ENCODE measurements at places on chromosomes 16 and 17.

DNA sequence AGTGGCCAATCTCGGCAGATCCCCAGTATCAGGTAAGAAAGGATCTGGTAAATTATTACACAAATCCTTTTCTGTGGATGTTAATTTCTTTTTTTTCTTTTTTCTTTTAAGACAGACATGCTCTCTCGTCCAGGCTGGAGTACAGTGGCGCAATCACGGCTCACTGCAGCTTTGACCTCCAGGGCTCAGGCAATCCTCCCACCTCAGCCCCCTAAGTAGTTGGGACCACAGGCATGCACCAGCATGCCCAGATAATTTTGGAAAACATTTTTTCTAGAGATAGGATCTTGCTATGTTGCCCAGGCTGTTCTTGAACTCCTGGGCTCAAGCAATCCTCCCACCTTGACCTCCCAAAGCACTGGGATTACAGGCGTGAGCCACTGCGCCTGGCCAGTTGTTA, 54.0 kb downstream of the GAS7 start:
- DNase-seq = no peak

DNA sequence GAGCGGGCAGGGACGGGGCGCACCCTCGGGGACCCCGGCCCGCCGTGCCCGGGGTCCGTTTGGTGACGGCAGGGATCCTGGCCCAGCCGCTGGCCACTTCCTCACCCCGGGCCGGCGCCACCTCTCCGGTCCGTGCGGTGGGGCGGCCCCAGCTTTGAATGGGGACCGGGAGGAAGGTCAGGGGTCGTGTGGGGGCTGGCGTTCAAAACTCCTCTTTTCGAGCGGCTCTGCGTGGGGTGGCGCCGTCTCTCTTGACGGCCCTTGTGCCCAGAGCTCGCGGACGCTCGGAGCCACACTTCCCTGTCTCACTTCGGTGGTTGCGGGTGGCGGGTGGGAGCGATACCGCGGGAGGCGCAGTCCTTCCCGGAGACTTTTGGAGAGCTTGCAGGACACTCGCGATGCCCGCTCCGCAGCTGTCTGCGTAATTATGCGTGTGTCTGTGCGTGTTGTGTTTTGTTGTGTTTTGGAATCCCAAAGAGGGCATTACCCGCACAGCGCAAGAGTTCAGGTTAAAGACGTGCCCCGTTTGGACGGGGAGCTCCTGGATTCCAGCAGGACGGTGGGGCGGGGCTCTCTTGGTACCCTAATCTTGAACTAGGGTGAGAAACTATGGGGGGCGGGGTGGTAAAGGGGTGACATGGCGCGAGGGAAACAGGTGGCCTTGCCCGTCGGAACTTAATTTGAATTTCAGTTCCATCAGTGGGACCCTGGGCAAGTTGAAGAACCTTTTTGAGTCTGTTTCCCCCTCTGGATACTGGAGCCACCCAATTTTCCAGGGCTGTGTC, 637 bp downstream of the PLCG2 start:
- DNase-seq = no peak

- peak; percentile 55 for DNase-seq
Observed at GRCh38 chr17:44176257-44176656, 5.8 kb downstream of the ASB16 start.

DNA sequence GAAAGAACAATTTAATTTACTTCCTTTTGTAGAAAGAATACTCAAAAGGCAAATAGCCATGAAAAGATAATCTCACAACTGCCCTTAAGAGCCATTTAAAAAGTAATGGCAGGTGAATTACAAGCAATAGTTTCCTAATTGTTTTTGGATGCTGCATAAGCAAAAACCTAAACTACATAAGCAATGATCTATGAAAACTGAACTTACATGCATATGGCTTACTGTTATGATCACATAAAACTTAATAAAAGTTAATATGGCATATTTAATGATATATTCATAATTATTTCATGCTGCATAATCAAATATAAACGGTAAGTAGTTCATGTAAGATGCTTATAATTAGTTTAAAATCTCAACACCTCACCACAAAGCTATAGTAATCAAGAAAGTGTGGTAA, 18.6 kb downstream of the BRCA1 start:
- DNase-seq = no peak

DNA sequence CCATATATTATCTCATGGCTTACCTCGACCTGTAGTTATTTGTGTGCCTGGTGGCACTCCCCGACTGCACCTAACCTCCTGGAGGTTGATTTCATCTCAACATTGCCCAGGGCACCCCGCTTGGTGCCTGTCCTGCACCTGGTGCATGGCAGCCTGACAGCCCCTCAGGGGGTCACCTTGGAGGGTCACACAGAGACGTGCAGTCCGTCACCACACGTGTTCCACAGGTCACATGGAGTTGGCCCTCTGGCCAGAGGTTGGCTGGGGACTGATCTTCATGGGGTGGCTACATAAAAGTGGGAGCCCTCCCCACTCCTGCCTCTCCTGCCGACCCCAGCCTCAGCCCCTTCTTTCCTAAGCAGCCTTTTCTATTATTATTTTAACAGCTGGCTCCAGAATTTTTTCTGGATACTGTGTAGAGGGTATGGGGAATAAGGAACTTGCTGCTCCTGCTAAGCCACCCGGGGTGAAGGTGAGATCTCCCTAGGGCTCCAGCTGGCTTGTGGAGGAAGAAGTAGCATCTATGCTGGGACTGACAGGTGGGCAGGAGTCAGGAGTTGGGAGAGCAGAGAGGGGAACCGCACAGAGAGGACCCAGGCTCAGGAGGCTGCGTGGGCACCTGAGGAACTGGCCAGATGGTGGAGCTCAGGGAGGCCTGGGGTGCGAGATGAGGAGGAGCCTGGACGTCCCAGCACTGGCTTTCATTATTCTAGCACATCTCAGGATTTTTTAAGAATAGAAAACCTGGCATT, 12.5 kb upstream of the NKD1 start:
- no peak for DNase-seq

GRCh38 chr16:50814052-50814451, 72.2 kb downstream of the CYLD start:
- DNase-seq = no peak

DNA sequence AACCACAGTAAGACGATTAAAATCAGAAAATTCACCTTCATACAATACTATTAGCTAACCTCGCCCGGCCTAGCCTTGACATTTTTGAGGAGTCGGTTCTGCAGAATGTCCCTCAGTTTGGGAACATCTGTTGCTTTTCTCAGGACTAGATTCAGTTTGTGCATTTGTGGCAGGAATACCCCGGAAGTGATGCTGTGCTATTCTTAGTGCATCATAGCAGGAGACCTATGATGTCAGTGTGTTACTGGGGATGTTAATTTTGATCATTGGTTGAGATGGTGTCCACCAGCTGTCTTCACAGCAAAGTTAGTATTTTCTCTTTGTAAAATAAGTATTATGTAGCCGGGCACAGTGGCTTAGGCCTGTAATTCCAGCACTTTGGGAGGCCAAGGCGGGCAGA, 21.5 kb upstream of the HELZ start:
- no peak for DNase-seq

GRCh38 chr16:4524571-4524970, 14.0 kb downstream of the CDIP1 start:
- DNase-seq = no peak

- DNase-seq = no peak
Observed at GRCh38 chr17:66443606-66444005, 141.2 kb downstream of the PRKCA start.

DNA sequence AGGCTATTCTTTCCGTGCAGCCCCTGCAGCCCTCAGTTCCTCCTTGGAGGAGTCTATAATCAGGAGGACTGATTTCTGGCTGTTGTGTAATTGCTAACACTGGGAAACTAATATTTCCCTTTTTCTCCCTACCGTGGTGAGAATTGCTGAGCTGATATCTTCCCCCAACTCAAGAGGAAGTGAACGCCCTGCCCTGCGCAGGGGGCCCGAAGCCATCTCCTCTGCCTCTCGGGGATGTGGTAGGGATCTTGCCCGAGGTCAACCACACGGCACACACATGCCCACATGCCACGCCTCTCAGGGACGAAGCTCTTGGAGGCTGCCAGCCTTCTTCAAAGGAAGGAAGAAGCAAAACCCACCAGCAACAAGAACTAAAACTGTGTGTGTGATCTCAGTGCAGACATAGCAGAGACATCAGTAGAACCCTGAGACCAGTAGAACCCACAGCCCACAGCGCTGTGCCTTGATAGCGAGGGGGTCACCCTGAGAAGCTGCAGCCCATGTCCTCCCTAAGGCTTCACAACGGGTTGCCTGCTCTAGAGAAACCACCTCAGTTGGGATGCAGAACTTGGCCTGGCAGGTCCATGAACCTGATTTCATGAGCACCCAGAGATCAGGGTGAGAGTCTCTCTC, 8.9 kb upstream of the ULK2 start:
- no peak for DNase-seq

DNA sequence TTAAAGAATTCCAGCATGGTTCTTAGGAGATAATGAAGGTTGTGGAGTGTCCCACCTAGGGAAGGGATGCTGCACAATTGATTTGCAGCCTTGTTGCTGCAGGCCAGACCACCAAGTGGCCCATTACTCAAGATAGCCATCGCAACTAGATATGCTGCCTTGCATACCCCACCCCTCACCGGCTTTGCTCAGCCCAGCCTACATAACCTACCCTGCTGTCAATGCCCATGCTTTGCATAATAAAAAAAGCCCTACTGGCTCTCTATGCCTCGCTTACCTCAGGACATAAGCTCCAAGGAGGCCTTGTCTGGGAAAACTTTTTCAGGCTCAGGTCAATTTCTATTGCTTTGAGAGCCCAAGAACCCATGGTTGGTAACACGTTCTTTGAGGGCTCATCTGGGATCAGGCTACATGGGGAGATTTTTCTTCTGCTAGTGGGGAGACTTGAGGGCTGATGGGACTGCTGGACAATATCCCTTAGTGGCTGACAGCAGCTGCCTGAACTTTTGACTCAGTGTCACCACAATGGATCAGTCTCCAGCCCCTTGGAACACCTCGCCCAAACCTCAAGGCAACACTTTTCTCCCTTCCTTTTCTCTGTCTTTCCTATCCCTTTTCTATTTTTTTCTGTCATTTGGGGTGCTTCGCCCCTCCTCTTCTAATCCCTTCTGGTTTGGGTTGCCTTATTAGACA, 38.3 kb downstream of the SCPEP1 start:
- no peak for DNase-seq

DNA sequence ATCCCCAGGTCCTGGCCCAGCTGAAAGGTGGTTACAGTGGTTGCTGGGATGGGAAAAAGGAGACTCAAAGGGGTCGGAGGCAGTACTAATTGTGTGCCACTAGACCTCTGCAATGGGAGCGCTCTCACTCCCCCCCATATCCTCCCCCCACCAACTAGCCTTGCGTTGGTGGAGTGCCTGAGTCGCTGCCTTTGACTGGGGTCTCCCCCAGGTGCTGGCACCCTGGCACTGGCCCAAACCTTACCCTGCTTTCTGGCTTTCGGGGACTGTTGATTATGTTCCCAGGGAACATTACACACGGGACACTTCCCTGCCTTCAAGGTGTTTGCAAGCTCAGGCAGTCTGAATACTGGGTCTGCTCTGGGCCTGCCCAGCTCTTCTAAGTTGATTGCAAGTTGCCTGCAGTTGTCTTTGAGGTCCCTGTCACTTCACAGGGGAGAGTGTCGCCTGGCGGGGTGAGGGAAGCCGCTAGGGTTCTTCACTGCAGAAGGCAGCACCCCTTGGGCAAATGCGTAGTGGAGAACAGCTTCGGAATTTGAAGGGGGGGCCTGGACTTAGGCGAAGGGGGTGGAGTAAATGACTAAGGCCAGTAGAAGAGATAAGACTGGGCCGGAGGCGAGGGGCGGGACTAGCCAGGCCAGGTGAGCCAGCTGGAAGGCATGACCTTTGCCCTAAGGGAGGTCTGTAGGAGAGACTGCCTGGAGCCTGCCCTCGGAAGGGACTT, 98.0 kb downstream of the RAB11FIP4 start:
- no peak for DNase-seq

DNA sequence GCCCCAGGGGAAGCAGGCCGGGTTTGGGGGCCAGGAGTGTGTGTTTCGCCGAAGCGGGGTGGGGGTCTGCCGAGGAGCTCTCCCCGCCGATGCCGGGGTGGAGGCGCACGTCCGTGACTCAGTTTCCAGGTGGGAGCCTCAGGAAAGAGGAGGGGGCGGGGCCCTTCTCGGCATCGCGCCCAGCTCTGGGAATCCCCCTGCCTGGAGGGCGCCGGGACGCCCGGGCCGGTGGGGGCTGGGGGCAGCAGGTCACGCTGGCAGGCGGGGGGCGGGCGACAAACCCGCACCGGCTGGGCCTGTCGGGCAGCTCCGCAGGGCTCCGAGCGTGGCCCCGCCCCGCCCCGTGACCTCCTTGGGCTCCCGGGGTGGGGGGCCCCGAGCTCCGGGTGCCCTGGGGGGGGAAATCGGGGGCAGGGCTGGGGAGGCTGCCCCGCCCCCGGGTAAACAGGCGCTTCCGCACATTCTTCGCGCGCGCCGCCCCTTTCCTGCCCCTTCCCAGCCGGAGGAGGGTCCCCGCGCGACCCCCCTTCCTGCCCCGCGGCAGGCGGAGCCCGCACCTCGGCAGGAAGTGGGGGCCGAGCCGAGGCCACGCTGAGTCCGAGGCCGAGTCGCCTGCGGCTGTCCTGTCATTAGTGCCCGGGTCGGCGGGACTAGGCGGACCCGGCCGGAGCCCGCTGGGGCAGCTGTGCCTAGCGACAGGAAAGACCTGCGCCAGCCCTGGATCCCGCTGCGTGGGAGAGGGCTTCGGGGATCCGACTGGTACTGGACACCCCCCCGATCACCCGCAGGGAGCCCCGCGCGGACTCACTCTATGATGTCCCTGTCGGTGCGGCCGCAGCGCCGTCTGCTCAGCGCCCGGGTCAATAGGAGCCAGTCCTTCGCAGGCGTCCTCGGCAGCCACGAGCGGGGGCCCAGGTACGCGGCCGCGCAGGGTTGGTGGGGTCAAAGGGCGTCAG, 9.3 kb downstream of the RIPOR1 start:
- no peak for DNase-seq

DNA sequence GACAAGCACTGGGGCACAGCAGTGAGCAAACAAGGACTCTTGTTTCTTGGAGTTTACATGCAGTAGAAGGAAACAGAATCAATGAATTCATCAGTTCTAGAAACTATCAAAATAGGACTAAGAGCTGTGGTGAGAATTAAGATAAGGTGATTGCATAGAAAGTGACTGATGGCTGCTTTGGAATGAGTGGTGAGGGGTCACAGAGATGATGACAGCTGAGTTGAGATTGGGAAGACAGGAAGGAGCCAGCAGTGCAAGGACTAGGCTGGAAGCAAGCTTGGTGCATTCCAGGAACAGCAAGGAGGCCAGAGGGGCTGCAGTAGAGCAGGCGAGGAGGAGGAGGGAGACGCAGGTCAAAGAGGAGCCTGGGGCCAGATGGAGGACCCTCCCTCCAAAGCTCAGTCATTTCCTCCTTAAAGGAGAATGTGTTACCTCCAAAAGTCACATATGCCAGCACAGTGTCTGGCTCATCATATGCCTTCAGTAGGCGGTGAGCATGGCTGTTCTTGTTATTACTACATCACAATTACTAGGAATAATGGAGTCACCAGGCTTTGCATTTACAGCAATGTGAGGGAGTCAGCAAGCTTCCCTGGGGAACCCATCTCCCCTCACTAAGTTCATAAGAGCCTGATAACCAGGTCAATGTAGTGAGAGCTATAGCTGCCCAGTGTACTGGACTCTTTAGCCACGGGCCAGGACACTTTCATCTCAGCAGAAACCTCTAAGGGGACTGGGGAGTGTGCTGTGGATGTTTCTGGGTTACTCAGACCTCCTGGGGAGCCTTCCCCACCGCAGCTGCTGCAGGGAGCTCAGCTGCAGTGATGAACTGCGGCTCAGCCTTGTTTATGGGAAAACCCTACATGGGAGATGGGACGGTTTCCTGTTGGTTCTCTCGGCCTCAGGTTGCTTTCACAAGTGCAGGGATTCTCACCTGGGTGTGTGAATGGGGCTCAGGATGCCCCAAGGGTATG, 157.2 kb downstream of the SEC14L1 start:
- no peak for DNase-seq
